OCI-M1 (cell line): ENCODE measurements at places on chromosomes 6 and 20.

- DNase-seq: no peak
Observed at GRCh38 chr6:150937132-150937906, 71.8 kb downstream of the MTHFD1L start.

DNA sequence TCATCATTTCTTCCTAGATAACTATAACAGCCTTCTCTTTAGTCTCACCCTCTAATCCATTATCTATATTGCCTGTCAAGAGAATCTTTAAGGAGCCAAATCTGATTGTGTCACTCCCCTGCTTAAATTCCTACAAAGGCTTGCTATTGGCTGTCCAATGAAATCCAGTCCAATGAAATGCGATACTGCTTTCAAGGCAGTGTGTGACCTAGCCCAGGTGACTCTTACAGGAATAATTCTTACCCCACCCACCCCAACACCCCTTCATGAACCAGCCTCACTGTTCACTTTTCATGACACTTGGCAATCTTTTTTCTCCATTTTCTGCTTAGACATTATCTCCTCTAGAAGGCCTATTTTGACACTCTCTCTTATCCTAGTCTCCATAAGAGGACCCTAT is 163.3 kb upstream of the MARCKS start:
- no peak for DNase-seq

- DNase-seq: no peak
Observed at GRCh38 chr6:26045928-26046368, 41.3 kb upstream of the HFE start.

DNA sequence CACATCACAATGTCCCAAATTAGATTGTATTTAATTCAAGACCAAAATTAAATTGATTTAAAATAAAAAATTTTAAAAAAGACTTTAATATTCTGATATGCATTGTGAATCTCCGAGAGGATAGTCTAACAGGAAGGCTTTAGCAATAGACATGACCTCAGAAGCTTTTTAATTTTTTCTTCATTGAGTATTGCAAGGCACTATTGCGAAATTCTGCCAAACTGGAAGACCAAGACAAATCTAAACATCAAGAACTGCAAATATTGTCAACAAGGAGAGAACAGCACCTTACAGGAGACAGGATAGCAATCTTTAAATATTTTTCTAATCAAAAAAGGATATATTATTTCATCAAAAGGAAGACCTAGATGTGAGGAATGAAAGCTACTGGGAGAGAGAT is 56.9 kb downstream of the BMP5 start:
- no peak for DNase-seq

DNA sequence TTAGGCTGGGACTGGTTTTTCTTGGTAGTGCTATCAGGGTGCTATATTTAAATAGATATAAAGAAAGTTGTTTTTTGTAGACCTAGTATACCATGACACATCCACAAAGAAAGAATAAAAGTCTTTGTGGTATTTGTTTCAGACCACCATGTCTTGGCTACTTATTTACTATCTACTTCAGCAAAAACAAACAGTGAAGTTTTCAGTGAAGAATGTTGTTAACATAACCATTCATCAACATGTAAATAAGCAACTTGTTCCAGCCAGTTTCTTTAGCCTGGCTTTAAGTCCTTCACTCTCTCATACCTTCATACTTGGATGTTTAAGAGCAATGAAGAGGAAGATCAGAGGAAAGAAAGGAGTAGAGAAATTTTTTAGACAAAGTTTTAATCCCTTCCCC is 624.1 kb downstream of the CD109 start:
- no peak for DNase-seq

DNA sequence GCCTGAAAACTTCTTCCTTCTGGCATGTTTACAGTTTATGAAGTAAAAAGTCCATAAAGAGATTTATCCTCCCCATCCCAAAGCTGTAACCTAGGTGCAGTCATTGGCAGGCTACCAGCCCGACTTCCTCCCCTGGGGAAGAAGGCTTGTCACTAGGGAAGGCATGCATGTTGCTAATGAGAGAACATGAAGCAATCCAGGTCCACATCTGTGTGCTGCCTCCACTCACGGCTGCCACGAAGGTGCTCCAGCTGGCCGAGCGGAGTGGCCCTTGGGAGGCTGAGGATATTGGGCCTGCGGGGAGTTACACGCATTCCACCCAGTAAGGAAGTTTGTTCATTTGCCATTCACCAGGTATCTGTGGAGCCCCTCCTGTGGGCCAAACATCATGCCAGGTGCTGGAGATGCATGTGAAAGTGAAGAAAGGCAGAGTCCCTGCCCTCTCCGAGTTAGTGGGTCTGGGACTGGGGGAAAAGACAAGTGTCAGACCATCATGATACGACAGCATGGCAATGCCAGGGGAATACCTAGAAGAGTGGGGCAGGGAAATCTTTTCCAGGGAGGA is 257.0 kb downstream of the NRN1 start:
- no peak for DNase-seq

- DNase-seq: peak; percentile 44
Observed at GRCh38 chr6:29941016-29941415, 1.3 kb upstream of the HLA-A start.

- no peak for DNase-seq
Observed at GRCh38 chr6:157259443-157259842, 63.9 kb downstream of the TMEM242 start.

DNA sequence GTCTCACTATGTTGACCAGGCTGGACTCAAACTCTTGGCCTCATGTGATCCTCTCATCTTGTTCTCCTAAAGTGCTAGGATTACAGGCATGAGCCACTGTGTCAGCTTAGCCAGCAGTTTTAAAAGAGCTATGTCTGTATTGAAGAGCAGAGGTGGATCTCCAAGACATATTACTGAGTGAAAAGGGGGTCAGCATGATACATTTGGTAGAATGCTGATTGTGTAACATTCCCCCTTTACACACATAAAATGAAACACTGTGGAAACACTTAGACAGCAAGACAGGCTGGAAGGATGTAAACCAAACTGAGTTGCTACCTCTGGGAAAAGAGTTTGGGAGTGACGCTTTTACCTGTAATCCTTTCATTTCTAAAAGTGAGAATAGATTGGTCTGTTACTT is 1.7 kb upstream of the RIPOR3 start:
- no peak for DNase-seq

DNA sequence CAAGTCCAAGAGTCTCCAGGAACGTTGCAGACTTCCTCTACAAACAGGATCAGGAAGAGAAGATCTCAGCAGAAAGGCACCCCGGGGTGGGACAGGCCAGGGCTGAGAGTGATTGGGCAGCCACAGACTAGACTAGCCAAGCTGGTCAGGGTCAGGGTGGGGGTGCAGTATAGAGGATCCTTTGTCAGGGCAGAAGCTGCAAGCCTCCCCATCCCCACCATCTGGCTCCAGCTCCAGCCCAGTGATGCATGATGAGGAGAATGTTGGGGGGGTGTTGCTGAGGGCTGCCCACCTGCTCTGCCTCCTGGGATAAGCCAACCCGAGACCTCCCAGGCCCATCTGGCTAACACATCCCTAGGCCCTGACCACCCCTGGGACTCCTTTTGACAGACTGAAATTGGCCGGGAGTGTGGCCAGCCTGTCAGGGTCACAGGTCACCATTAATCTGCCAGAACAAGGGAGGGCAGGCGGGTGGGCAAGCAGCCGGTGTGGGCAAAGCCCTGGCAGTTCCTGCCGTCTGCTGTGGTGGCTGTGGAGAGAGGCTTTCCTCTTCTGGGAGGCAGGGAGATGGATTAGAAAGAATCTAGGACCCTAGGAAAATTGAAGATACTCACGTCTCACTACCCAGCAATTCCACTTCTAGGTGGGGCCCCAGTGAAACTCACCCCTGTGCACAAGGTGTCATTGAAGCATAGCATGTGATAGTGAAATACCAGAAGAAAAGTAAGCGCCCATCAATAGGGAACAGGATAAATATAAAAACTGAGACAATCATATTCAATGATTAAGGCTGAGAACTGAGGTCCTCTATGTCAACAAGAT is 22.1 kb upstream of the SNTA1 start:
- DNase-seq: no peak

DNA sequence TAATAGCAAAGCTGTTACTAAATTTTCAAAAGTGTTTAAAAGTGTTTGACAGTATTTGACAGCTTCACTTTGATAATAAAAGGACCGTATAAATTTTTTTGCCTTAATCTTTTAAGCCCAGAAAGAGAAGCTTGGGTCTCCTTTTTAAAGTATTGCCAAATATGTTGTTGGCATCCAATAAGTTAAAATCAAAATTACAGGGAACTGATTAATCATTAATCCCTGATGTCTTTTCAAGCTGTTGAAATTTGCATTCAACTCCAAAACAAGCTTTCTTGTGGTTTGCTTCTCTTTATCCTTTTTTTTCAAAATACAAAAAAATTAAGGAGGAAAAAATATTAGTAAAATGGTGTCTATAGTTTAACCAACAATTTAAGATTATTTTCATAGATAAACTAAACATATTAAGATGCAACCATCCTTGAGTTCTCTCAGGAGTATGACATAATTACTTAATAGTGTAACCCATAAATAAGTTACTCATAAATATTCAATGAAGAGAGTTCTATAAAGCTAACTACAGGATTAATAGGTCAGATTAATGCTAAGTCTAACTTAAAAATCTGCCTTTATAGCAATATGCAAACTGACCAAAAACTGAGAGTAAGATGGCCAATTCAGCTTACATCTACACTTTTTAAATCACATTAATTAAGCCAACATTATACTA is 27.0 kb upstream of the CALHM6 start:
- DNase-seq: no peak

GRCh38 chr6:44665683-44666082 is 278.2 kb downstream of the CDC5L start:
- DNase-seq: no peak

GRCh38 chr6:32432050-32432450 is 7.6 kb upstream of the HLA-DRA start:
- peak; percentile 76 for DNase-seq

GRCh38 chr6:113350461-113350860 is 506.7 kb upstream of the MARCKS start:
- DNase-seq: no peak

DNA sequence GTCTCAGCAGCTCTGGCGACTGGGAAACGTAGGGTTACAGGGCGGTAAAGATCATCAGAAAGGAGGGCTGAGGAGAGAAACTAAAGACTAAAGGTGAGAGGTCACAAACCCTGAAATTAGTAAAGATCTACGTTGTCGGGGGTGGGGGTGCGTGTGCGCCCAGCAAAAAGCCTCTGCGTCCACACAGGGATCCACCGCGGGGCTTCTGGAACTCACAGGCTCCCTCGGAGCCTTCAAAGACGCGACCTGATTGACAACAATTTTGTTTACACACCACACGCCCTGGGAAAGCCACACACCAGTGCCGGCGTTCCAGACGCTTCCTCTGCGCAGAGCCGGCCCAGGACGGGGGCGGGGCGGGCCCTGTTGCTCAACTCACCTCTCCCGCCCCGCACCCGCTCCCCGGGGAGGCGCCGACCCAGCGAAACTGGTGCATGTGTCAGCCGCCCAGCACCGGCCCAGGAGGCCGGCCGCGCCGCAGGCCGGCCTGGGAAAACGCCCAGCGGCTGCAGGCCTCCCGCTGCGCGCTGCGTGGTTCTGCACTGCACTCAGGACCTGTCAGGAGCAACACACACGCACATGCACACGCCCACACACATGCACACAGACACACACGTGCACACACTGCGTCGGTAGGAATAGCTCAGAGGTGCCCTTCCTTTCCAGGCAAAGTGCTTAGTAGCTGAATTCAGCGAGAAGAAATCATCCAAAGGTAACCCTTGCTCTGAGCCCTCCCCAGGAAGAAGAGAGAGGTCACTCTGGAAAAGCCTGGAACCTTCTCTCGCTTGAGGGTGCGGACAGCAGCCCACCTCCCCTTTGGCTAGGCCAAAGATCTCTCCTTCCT is 57.2 kb upstream of the ARID1B start:
- DNase-seq: no peak

DNA sequence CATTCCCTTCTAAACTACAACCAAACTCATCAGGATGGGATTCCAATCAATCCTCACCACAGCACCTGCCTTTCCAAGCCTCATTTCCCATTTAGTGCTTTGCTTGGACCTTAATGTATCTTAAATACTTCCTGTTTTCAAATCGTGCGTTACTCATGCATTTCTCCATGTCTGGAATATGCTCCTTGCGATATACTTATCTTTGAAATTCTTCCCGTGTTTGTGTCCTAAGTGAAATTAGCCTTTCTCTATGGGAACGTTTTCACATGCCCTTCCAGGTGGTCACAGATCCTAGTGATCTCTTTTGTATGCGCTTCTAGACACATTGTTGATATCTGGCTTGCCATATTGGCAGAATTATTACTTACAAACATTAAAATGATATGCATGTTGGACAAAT is 620.6 kb upstream of the AGPAT4 start:
- DNase-seq: no peak

DNA sequence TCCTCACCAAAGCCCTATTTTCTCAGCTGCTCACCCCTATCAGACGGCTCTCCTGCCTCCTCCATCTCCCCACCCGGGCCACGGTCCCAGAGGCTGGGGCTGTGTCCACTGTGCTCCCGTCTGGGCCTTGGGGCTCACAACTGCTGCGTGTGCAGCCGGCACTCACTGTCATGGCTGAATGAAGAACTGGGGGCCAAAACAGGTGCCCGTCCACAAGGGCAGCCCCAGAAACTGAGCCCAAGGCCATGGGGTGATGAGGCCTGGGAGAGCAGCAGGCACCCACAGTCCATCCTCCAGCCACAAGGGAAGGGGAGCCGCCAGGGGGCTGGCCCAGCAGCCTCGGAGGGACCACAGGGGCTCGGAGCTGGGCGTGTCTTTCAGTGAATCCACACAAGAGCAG is 159.5 kb downstream of the DLL1 start:
- DNase-seq: no peak

DNA sequence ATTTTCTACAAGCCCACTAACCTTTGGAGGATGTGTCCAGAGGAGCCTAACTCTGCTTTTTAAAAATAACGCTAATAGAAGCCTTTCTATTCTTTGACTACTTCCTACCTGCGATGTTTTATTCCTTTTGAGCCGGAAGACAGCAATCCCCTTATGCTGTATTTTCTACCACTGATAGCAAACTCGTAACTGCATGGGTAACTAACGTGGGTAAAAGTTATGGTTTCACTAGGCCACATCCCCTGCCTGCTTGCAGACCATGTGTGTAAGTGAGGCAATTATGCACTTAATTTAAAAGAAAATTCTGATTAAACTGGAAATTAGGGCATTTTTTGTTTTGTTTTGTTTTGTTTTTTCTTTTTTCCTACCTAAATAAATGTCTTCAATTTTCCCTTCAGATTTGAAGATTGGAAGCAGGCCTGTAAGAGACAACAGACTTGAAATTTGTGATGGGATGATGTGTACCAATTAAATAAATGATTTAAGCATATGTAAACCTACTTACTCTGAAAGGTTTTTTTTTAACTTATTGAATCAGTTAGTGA is 931 bp downstream of the UFL1 start:
- DNase-seq: no peak

DNA sequence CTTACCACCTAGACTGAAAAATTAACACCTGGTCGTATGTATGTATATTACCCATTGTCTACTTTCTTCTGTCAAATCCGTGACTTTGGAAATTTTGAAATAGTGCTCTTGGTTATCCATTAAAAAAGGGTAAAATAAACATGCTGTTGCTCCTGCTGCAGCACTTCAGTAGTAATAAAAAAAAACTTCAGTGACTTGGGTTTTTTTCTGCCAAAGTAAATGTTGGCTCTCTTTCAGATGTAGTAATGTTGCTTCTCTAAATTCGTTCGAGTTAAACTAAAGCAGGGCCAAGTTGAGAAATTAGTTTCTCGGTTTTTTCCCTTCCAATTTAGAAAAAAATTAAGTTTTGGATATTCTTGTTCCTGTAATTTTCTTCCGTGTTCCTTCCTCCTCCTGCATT is 34.2 kb downstream of the JARID2 start:
- no peak for DNase-seq

- no peak for DNase-seq
Observed at GRCh38 chr6:128836761-128837160, 46.2 kb upstream of the LAMA2 start.

GRCh38 chr20:44001667-44002596 is 87.3 kb downstream of the TOX2 start:
- no peak for DNase-seq
